Activated effector memory CD4-positive, alpha-beta T cell treated with anti-CD3 and anti-CD28 coated beads, Interleukin-2, amount 50 U/mL, for 16 hours (primary cell): ENCODE measurements at places on chromosomes 12 and 14.

GRCh38 chr12:111413442-111414086 lies 7.8 kb downstream of the SH2B3 start:
- DNase-seq, result no peak

GRCh38 chr12:24645254-24645653 lies 303.6 kb downstream of the BCAT1 start:
- DNase-seq, result no peak

DNA sequence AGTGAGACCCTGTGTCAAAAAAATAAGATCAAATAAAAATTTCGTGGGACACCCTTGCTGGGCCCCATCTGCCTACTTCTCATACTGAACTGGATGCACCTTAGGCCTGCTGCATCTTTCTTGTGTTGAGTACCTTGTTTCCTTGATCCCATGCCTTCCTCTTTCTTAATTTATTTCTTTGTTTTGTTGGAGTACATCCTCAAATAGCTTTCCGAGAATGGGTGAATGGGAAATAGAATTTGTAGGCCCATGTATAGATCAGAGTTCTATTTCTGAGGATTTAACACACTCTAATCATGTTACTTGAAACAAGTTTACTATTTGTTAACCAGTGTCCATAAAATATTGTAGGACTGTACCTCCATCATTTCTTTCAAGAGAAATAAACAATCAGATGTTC lies 23.6 kb downstream of the KCNMB4 start:
- no peak for DNase-seq

GRCh38 chr14:105888784-105889665 lies 362.6 kb downstream of the TMEM121 start:
- peak; percentile 36 for DNase-seq

DNA sequence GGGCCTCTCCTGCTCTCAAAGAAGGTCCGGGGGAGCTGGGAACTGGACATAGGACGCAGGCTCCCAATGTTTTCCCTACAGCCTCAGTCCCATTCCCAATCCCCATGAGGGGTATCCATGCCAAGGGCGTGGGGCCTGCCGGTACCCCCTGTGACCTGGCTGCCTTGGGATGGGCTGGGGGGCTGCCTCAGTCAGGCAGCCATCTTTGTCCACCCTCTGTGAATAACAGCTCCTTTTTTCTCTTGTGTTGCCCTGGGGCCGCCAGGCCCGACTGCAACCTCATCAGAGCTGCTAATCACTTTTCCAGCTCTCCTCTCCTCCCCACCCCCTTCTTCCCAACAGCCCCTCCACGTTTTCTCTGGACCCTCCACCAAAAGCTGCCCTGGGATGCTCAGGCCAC lies 11.2 kb downstream of the FIGNL2 start:
- DNase-seq, result no peak

GRCh38 chr12:58491306-58491705 lies 429.0 kb downstream of the LRIG3 start:
- DNase-seq, result no peak

GRCh38 chr12:25377469-25378177 lies 126.9 kb upstream of the KRAS start:
- no peak for DNase-seq

DNA sequence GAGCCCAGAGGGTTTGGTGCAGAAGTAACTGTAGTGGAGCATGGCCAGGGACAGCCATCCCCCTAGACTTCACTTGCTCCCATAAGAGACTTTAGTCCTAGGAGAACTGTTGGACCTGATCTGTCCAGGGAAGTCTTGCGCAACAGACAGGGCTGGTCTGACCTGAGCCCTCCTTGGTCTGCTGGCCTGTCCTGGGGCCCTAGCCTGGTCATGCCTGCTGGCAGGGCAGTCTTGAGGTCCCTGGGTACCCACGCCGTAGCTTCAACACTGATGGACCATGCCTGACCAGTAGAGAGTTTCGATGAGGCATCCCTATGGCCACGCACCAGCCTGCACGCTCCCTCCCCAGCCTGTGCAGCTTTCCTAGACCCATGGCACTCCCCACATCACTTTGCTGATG lies 305.7 kb downstream of the GPHN start:
- DNase-seq, result no peak

DNA sequence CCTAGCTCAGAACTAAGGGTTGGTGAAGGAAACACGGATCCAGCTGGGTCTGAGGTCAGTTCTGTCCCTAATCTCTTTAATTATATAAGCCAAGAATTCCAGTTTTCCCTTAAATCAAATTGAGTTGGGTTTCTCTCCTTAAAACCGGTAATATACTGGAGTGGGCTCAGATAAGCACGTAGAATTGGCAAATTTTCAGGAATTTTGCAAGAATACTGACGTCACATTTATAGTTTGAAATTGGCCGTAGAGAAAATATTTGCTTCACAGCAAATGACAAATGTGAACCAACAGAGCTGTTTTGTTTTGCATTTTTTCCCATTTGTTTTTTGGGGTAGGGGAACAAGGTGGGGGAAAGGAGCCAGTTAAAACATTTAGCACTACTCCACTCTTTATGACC lies 17.4 kb downstream of the C12orf50 start:
- no peak for DNase-seq

DNA sequence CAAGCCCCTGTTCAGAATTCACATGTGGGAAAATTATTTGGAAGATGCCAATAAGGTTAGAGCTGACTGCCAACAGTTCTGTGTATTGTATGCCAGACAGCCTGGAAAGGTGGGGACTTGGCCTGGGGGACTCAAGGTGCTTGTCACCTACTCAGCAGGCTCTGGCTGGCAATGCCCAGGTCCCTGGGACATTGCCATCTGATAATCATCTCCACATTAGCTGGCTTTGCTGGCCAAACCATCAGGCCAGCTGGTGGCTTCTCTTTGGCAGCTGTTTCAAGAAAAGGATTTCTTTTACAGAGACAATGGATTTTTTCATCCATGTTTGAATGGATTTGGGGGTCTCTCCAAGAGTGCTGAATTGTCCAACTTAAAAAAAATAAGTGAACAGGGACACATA lies 165.2 kb downstream of the BRMS1L start:
- no peak for DNase-seq

- DNase-seq, result no peak
Observed at GRCh38 chr12:64583771-64584421, 26.4 kb upstream of the RASSF3 start.

DNA sequence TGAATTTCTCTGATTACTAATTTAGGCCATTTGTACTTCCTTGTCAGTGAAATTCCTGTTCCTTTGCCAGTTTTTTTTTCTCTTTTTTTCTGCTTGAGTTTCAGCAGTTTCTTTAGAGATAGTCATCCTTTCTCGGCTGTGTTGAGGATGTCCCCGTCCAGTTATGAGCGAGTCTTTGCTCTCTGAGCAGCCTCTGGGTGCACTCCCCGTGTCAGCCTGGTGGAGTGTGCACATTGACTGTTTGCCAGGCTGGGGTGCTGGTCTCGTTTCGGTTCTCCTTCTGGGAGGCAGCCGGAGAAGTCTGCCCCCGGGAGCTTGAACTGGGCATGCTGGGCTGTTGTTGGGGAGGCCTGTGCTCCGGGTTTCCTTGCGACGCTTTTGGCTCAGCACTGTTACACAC lies 3.0 kb downstream of the PACS2 start:
- DNase-seq, result no peak

- DNase-seq, result peak; percentile 22
Observed at GRCh38 chr12:47954058-47954457, 9.3 kb upstream of the TMEM106C start.

GRCh38 chr14:74314576-74314975 lies 11.8 kb upstream of the ABCD4 start:
- DNase-seq, result no peak

GRCh38 chr12:116717466-116718437 lies 20.1 kb downstream of the SPRING1 start:
- DNase-seq, result no peak

GRCh38 chr12:41981758-41982157 lies 162.9 kb downstream of the GXYLT1 start:
- no peak for DNase-seq

GRCh38 chr14:66359500-66359899 lies 126.7 kb upstream of the CCDC196 start:
- no peak for DNase-seq

DNA sequence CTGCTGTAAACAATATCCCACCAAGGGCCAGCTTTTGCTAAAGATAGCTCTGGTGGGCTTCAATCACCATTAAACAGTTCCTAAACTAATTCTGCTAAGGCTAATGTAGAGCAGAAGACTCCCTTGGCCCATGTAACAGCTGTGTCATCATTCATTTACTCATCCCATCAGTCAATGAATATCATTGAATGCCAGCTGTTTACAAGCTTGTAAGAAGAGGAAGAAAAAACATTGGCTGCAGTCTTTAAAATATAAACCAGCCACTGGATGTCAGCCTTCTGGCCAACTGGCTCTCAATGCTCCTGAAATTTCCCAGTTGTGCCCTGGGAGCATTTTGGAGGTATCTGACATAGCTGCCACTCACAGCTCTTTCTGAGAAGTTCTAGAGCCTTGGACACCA lies 18.0 kb upstream of the MAP3K9 start:
- DNase-seq, result no peak

DNA sequence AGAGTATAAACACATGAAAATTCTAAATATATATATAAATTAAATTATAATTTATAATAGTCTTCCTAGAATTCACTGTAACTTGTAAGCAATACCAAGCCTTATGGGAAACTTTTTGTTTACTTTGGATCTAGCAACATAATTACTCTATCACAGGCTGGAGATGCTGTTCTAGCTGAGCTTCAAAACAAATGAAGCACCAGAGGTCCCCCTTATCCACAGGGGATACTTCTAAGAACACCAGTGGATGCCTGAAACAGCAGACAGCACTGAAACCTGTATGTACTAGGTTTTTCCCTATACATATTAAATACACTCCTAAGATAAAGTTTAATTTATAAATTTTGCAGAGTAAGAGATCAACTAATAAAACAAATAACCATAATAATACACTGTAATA lies 96.6 kb downstream of the CDK17 start:
- DNase-seq, result no peak

DNA sequence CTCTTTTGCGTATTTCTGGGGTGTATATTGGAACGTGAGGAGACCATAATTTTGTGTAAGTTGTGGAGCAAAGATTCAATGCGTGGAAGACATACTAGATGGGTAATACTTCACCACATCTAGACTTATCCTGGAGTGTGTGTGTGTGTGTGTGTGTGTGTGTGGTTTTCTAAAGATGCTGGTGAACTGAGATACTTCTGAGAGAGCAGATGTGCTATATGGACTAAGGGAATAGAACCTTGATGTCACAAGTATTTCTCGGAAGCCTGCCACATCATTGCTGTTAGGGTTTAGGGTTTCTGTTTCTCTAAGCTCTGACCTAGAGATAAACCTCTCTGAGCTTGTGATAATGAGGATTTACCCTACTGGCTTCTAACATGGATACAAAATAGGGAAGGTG lies 138.8 kb downstream of the DACT1 start:
- no peak for DNase-seq

GRCh38 chr12:64931981-64932380 lies 107.5 kb downstream of the TBC1D30 start:
- DNase-seq, result no peak

DNA sequence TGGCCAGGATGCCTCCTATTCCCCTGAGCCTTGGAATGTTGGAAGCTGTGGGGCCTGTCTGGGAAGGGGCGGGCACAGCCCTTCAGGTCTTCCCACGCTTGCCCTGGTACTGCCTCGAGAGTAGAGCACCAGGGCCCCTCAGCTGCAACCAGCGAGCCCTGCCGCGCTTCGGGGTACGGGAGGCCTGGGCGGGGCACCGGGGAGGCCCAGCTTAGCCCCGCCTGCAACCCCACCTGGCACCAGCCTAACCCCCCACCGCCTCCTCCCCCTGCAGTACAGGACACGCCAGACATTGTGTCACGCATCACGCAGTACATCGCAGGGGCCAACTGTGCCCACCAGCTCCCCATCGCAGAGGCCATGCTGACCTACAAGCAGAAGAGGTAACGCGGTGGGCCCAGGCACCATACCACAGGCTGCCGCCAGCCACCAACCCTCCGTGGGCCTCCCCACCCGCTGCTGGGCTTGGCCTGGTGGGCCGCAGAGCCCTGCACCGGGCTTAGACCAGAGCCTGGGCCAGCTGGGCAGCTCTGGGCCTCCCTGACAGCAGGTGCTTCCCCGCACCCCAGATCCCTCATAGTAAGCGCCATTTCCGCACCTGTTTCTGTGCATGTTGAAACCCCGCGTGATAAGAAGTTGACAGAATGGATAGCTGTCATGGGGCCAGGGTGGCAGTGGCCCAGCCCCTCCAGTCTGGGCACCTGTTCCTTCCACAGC lies 13.6 kb upstream of the TEX22 start:
- no peak for DNase-seq

- no peak for DNase-seq
Observed at GRCh38 chr12:123120452-123121166, 30.3 kb downstream of the PITPNM2 start.

GRCh38 chr12:117921929-117922777 lies 46.6 kb downstream of the KSR2 start:
- no peak for DNase-seq

- DNase-seq, result no peak
Observed at GRCh38 chr12:93668919-93669418, 8.2 kb upstream of the CRADD start.

DNA sequence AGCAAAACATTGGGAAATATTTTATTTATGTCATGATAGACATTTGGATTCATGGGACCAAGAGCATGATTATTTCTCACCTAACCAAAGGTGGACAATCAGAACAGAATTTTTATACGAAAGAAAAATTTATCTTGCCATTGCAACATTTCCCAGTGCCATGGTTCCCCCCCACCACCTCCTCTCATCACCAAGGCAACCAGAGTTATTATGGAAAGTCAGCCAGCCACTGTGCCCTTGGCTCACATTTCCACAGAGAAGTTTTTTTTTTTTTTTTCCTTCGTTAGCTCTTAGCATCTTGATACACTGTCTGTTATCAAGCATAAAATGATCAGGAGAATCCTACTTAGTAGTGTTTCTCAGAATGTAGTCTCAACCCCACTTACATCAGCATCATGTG lies 176.4 kb upstream of the TMTC1 start:
- DNase-seq, result no peak

DNA sequence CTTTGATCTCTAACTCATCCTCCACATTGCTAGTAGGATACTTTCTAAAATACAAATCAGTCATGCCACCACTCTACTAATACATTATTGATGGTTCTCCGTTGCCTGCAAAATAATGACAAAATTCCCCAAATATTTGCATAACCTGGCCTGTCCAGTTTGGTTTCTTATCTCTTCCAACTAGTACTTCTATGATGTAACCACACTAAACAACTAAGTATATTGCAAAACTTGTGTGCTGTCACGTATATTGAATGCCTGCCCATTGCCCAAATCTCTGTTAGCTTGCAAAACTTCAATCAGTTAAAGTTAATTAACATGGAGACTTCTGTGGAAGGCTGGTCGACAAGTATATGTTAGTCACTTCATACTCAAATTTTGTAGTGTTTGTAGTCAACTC lies 6.5 kb downstream of the OR6C74 start:
- no peak for DNase-seq
